NCI-H1105 treated with DMSO at 0.1 percent for 48 hours (cell line): ENCODE measurements at places on chromosomes 11 and 22.

DNA sequence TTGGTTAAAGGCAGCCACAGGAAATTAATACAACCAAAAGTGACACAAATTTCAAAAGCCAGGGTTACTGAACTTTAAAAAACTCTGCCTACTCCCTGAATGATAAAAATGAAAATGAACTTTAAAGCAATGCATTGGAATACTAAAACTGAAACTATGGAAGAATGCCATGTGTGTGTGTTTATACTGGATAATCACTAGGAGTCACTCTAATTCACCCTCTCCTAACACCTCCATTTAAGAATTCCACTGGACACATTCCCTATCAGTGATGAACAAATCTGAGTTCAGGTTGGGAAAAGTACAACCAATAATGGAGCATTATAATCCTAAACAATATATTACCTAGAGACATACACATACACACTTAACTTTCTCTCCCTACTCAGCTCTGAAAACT lies 27.5 kb upstream of the PLAAT3 start:
- DNase-seq = no peak

DNA sequence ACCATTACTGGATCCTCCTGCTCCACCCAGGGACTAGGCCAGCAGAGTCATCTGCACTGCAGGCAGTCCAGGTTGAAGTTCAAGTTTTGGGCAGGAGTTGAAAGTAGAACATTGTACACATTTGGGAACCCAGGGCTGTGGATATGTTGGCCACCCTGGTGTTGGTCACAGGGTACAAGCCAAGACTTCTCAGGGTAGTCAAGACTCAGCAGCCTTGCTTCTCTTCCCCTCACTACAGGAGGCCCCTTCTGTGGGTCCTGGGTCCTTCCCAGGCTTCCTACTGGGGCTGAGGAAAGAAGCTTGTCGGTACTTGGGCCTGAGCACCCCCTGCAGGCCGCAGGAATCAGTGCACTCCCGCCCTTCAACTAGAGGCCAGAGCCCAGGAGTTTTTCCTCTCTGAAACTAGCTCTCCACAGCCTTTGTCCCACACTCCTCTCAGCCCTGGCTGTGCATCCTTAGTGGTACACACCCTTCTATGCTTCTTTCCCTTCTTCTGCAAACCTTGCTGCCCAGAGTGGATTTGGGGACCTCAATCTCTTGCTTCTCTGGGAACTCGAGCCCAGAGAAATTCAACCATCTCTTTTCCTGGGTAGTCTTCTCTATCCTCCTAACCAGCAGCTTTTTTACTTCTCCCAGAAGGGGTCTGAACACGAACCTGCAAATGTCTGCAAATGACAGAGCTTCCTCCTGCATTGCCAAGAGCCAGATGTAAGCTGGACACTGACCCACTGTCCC lies 2.6 kb upstream of the HPX start:
- DNase-seq = peak; percentile 36

- no peak for DNase-seq
Measured at GRCh38 chr22:26812731-26813130, 155.3 kb downstream of the MIAT start.

- DNase-seq = no peak
Measured at GRCh38 chr11:71255323-71255722, 2.9 kb upstream of the SHANK2 start.

GRCh38 chr22:49295465-49295743 lies 532.3 kb downstream of the BRD1 start:
- peak; percentile 93 for DNase-seq

GRCh38 chr11:96054870-96055705 lies 131.2 kb upstream of the MTMR2 start:
- peak; percentile 74 for DNase-seq

DNA sequence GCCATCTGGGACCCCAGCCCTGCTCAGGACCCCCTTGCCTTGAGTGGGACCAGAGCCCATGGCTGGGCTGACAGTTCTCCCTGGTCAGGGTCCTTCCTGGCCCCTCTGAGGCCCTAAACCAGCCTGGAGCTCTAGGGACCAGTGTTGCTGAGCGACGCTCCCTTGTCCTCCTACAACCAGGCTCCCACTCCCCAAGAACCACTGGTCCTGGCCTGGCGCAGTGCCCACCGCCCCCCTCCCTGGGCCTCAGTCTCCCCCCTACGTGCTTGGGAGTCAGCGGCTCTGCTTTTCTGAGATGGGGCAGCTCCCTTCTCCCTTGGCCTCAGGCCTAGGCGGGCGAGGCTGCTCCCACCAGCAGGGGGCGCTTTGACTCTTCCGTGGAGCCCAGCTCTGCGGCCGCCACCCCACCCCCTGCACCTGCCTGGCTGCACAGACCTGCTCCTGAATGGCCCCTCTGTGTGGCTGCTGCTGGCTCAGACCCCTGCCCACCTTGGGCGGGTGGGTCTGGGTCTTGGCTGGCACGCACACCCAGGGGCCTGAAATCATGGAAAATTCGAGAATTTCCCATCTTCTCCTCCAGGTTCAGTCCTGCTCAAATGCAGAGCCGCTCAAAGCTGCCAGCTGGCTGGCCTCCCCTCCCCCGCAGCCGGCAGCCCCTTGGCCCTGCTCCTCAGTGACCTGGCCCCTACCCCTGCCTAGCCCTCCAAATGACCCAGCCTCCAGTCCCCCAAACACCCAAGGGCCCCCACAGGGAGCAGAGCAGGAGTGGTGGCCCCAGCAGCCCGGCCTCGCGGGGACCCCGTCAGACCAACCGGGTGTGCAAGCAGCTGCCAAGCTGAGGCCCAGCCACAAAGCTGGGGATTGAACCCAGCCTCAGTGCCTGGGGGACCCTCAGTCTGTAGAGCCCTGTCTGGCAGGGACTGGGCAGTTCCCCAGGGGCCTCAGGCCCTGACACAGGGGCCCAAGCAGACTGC lies 9.1 kb downstream of the PRR33 start:
- DNase-seq = peak; percentile 62

GRCh38 chr11:122584670-122585069 lies 70.9 kb upstream of the UBASH3B start:
- no peak for DNase-seq

- DNase-seq = no peak
Measured at GRCh38 chr11:78254268-78254667, 65.5 kb downstream of the USP35 start.

DNA sequence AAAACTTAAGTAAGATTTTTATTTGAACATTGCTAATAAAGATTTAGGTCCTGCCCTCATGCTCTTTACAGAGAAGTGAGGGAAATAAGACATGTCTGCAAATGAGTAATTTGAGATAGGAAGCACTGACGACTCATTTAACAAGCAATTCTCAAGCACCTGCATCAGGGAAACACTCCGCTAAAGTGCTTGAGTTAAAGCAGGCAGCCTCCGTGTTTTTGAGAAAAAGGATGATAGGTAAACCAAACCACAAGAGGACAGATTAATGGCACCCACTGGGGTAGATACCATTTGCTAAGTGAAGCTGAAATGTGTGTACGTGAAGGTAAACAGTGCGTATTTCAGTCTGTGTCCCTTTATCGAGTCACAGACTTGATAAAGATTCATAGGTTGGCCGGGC lies 184.6 kb upstream of the CARD18 start:
- peak; percentile 4 for DNase-seq

GRCh38 chr11:46506483-46506791 lies 87.4 kb downstream of the AMBRA1 start:
- no peak for DNase-seq

GRCh38 chr11:70500076-70500847 lies 101.9 kb downstream of the CTTN start:
- DNase-seq = no peak

GRCh38 chr11:93491973-93492372 lies 51.2 kb downstream of the SMCO4 start:
- no peak for DNase-seq
